Effector CD8-positive, alpha-beta T cell (primary cell): ENCODE measurements at places on chromosomes 6 and 20.

GRCh38 chr6:25652007-25652515 lies at the start of gene SCGN:
TSS of gene SCGN (plus strand) at chr6:25652215. CDS start at chr6:25652404, 189 bp downstream.
- DNase-seq, result no peak

DNA sequence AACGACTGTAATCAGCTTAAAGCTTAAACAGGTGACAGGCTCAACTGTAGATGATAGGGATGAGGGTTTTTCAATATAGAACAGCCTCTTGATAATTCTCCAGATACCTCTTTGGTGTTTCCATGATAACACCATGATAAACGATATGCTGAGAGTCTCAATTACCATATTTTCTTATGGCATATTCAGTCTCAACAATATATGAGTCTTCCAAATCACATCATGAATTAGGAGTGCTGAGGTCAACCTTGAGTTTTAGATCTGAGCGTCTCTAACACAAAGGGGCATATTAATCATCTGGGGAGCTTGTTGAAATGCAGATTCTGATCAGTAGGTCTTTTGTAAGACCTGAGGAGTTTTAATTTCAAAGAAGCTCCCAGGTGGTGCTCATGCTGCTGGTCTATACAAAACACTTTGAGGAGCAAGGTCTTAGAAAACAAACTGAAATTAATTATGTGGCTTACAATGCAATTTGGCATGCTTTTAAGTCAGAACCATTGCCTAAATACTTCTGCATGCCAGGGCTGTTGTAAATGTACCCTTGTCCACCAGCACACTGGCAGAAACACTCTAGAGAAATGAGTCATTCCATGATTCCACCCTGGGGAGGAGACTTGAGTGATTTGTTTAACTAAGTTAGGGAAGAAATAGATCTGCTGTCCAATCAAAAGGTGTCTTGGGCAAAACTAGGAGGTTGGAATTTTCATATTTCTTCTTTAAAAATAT lies 49.6 kb downstream of the PTCHD4 start:
- DNase-seq, result no peak

GRCh38 chr20:62219101-62219991 lies 732 bp downstream of the HRH3 start:
- no peak for DNase-seq

DNA sequence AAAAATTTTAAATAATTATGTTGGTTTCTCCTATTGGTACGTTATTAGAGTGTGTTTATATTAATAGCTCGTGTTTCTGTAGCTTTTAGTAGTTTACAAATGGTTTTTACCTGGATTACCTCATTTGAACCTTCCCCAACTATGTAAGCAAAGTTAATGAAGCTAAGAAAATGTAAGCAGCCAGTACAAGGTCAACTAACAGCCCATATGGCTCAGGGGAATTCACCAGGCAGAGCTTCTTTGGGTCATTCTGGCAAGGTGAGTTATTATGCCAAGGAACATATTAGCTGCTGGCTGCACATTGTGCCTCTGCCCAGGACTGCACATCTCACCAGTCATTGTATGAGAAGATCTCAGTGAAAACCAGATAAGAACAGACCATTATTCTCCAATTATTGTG lies 27.0 kb upstream of the MARCKS start:
- no peak for DNase-seq
